ENCODE measurements at places on chromosomes 16 and 17. TPM values are rescaled to one million over a fixed set of nuclear protein-coding genes. Genes with fewer than 3 reads are reported as not detected.

KRTAP9-2 gene
- total RNA-seq, result not detected

PERCC1 gene
- not detected for total RNA-seq

KRT13 gene
- total RNA-seq, result 0.10 TPM

KRT17 gene
- total RNA-seq, result 0.66 TPM

CDRT15L2 gene
- total RNA-seq, result not detected

GNGT2 gene
- 0.71 TPM for total RNA-seq

PSMB3 gene
- total RNA-seq, result 343 TPM

PLXDC1 gene
- total RNA-seq, result 0.28 TPM

TNFRSF17 gene
- not detected for total RNA-seq

MYH1 gene
- not detected for total RNA-seq

TLCD2 gene
- total RNA-seq, result 1.6 TPM

C17orf50 gene
- 0.12 TPM for total RNA-seq

EPOP gene
- 12.0 TPM for total RNA-seq

Data from A549 treated with AZD2906 at 1 μM for 4 hours (cell line).